ENCODE measurements at places on chromosomes 1 and 21.

DNA sequence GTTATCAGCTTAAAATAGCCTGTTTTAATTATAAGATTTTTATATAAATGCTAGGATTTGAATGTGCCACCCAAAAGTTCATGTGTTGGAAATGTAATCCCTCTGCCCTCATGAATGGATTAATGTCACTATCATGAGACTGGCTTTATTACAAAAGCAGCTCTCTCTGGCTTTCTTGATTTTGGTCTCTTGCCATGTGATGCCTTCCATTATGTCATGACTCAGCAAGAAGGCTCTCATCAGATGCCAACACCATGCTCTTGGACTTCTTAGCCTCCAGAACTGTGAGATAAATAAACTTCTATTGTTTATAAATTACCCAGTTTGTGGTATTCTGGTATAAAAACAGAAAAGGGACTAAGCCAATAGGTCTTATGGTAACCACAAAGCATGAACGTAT lies 6.9 kb upstream of the PRSS38 start:
- no peak for DNase-seq

DNA sequence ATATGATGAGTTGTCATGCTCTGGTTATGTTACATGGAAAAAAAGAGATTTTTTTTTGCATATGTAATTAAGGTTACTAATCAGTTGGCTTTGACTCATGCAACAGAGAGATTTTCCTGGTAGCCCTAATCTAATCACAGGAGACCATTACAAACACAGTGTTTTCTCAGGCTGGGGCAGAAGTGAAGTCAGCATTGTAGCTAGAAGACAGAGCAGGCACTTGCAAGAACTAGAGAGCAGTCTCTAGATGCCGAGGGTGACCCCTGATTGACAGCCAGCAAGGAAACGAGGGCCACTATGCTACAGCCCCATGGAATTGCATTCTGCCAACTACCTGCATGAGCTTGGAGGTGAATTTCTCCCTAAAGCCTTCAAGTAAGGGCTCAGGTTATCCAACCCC lies 151.3 kb downstream of the RUNX1 start:
- no peak for DNase-seq

GRCh38 chr1:181057079-181057478 lies 23.3 kb downstream of the MR1 start:
- no peak for DNase-seq

- no peak for DNase-seq
These were observed 123.7 kb downstream of the ACTL8 start for GRCh38 chr1:17878837-17879236.

- no peak for DNase-seq
These were observed 66.9 kb downstream of the C1orf185 start for GRCh38 chr1:51168936-51169335.

- no peak for DNase-seq
These were observed 34.0 kb upstream of the LEPR start for GRCh38 chr1:65386439-65386838.

DNA sequence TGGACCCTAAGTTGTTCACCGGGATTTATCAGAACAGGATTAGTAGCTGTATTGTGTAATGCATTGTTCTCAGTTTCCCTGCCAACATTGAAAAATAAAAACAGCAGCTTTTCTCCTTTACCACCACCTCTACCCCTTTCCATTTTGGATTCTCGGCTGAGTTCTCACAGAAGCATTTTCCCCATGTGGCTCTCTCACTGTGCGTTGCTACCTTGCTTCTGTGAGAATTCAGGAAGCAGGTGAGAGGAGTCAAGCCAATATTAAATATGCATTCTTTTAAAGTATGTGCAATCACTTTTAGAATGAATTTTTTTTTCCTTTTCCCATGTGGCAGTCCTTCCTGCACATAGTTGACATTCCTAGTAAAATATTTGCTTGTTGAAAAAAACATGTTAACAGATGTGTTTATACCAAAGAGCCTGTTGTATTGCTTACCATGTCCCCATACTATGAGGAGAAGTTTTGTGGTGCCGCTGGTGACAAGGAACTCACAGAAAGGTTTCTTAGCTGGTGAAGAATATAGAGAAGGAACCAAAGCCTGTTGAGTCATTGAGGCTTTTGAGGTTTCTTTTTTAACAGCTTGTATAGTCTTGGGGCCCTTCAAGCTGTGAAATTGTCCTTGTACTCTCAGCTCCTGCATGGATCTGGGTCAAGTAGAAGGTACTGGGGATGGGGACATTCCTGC lies 3.9 kb upstream of the OLFML3 start:
- no peak for DNase-seq

GRCh38 chr21:34216718-34217032 lies 143.3 kb downstream of the MRPS6 start:
- no peak for DNase-seq

DNA sequence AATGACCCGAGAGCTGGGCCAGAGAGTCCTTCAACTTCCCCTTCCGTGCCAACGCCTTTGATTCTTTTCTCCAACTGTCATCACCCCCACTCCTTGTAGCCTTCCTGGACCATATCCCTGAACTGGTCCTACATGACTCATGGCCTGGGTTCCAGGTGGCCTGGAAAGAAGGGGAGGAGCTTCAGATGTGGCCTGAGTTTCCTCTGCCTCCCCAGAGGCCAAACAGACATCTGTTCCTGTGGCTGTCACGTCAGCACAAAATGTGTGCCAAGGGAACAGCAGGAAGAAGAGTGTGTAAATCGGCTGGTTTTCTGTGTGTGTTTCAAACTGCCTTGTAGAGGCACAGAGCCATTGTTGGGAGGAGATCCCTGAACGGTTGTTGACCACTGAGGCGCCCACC lies 24.9 kb upstream of the KIRREL1 start:
- peak; percentile 47 for DNase-seq

GRCh38 chr1:14597343-14598006 lies 1.0 kb upstream of the KAZN start:
- peak; percentile 60 for DNase-seq

DNA sequence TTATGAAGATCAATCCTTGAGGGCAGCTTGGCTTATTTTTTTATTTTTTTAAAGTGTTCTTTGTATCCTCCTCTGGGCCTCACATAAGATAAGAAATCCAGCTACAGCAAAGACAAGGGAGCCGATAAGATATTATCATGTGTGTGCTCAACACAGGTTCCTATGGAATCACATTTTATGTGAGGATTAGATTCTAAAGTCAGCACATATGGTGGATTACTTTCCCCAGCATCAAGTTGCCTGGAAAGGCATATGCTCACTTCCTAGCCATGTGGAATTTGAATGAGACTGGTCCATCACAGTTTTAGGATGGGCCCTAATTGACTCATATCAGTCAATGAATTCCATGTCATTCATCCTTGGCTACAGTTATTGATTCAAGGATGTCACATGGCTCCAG lies 456.9 kb upstream of the LRRC7 start:
- no peak for DNase-seq

GRCh38 chr1:178579095-178579494 lies 66.2 kb downstream of the TEX35 start:
- DNase-seq, result no peak

GRCh38 chr1:89606227-89606980 lies 26.5 kb upstream of the LRRC8C start:
- no peak for DNase-seq

DNA sequence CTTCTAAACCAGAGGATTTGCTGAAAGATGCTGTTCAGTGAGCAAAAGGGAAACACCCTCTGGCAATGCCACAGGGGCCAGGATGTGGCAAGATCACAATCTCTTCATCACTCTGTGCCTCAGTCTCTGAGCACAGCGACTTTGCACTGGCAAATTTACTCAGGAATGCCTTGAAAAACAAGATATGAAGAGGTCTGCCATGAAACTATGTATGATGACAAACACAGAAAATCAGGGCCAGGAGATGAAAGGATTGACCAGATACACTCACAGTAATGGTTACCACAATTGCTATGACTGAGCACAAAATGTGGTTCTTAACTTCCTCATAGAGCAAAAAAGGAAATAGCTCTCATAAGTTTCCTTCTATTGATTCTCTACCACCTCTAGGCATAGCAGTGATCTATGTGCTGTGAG lies 5.8 kb downstream of the TTC13 start:
- DNase-seq, result no peak

DNA sequence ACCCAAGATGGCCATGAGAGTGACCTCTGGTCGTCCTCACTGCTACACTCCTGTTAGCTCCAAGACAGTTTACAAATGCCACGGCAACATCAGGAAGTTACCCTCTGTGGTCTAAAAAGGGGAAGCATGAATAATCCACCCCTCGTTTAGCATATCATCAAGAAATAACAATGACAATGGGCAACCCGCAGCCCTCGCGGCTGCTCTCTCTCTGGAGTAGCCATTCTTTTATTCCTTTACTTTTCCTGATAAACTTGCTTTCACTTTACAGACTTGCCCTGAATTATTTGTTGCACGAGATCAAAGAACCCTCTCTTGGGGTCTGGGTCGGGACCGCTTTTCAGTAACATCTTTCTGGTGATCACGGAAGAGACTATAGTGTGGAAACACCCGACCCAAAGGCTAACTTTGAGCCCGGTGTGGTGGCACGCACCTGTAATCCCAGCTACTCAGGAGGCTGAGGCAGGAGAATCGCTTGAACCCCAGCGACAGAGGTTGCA lies 19.8 kb upstream of the COX20 start:
- no peak for DNase-seq

DNA sequence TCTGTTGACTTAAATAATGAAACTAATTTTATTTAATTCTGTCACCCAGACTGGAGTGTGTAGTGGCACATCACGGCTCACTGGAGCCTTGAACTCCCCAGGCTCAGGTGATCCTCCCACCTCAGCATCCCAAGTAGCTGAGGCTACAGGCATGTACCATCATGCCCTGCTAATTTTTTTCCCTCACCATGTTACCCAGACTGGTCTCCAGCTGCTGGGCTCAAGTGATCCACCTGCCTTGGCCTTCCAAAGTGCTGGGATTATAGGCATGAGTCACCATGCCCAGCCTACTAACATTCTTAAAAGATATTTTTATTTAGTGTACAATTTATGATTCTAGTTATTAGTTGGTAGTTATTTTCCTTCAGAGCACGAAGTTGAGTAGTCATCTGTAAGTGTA lies 49.5 kb downstream of the NRDC start:
- no peak for DNase-seq

DNA sequence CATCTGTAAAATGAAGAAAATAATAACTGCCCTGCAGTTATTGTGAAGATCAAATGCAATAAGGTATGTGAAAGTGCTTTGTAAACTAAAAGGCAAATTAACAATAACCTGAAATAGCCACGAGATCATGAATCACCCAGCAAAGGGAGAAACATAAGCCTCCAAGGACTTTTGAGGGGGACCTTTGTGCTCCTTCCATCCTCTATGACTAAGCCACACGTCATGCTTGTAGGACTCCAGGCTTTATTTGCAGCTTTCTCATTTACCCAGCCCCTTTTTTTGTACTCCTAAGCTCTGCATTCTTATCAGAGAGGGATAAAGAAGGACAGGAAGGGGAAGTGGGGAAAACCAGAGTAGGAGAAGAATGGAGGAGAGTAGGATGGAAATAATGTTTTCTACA lies 115.1 kb downstream of the PROX1 start:
- DNase-seq, result no peak

- peak; percentile 81 for DNase-seq
These were observed 483 bp downstream of the UBQLN4 start for GRCh38 chr1:156052862-156053767.

Data from right forelimb (tissue), 1 donor.